ENCODE measurements at places on chromosomes 11 and 22. TPM values are rescaled to one million over a fixed set of nuclear protein-coding genes. Genes with fewer than 3 reads are reported as not detected.

The MIOX gene
- total RNA-seq = 1.4 TPM

The NRIP3 gene
- 1.1 TPM for total RNA-seq

The SPA17 gene
- total RNA-seq = 15.7 TPM

The JOSD1 gene
- 110 TPM for total RNA-seq

GRCh38 chr11:88515002-88515401, 177.5 kb upstream of the CTSC start:
- DNase-seq = no peak

DNA sequence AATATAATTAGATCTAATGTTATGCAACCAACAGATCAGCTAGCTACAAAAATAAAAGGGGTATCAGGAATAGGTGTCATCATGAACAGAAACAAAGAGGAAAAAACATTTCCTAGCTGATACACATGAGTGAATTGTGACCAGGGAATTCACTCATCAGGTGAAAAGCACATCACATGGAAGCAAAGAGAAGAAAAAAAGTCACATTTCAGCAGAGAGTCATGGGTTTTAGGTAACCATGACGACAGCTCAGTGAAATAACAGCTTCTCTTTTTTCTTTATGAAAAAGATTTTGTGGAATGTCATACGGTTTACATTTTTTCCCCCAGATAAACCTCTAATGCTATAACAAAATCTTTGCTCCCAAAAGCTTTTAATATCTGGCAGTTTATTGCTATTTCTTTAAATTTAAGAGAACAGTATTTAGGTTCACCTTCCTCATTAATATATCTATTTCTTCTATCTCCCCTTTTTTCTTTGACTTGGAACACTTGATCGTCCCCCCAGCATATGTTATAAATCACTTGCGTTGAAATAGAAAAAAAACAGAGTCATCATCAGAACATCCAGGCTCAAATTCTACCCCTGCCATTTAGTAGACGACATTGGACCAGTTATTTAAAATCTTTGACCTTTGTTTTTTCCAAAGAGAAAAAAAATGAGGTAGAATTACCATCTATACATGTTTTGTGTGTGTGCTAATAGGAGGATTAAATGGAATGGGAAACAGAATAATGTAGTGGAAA, 5.3 kb downstream of the TYR start:
- DNase-seq = no peak

GRCh38 chr22:39683639-39684038, 113.1 kb downstream of the CACNA1I start:
- DNase-seq = no peak

DNA sequence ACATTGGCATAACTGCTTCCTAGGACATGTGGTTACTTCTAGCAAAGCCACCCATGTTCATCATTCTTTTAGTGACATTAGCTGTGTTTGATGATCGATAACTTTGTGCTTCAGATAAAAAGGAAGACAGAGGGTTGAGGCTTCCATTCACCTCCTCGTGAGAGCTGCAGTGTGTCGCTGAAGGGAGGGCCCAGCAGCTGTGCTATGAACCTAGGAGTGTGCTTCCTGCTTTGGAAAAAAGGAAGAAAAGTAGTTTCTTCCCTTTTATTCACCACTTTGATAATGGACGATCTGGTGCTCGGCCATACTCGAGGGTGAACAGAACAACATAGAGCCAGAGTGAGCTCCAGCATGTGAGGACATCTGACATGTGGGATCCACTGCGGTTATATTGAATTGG, 6.1 kb upstream of the RFPL2 start:
- DNase-seq = no peak

GRCh38 chr11:78706551-78706950, 131.9 kb upstream of the NARS2 start:
- DNase-seq = no peak

DNA sequence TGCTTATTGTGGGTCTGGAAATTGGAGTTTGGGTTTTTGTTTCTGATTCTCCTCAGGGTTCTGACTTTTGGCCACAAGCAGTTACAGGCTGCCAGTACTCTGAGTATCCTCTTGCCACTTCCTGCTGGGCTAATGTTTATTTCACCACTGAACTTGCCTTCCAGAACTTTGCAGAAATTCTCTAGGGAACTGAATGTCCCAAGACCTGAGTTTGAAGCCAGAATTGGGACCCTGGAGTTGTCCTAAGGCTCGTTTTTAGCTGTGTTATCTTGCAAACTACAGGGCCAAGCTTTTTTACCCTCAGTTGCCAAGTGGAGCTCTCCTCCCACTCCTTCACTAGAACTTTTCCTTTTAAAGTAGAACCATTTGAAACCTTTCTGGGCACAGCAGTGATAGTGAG, 89.9 kb downstream of the FAT3 start:
- DNase-seq = no peak

GRCh38 chr22:33851821-33852384, 68.4 kb downstream of the LARGE1 start:
- peak; percentile 20 for DNase-seq

DNA sequence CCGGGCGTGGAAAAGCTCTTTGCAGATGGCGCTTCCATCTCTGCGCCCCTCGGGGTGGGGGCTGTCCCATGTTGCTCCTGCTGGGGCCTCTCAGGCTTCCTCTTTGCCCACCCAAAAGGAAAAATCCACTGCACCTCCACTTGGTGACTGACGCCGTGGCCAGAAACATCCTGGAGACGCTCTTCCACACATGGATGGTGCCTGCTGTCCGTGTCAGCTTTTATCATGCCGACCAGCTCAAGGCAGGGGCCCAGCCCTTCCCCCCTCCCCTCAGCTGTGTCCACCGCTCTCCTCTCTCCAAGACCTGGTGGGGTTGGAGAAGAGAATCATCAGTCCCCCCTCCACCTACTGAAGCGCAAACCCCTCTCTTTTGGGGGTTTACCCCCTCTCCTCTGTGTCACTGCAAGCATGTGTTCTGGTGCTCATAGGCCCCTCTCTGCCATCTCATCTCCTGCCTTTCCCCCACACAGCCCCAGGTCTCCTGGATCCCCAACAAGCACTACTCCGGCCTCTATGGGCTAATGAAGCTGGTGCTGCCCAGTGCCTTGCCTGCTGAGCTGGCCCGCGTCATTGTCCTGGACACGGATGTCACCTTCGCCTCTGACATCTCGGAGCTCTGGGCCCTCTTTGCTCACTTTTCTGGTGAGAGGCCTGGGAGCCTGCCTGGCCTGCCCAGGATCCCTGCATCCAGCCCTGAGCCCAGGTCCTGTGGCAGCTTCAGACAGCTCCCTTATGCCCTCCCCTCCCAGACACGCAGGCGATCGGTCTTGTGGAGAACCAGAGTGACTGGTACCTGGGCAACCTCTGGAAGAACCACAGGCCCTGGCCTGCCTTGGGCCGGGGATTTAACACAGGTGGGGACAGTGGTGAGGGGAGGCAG, 1.8 kb downstream of the LARGE2 start:
- DNase-seq = no peak

DNA sequence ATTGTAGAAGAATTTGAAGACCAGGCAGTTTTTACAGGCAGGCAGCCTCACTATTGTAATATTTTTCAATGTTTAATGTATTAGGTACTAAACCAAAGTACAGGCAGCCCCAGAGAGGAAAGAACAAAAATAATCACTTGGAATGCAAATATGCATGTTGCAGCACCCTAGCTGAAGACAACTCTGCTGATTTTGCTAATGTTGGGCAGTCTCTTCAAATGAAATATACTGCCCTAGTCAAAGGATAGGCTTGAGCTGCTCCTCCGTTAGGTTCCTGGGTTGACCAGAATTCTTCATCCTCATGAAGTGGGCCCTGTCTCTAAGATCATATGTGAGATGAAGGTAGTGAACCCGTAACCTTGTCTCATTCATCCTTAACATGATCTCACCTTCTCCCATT, 153.1 kb upstream of the DDI1 start:
- no peak for DNase-seq

DNA sequence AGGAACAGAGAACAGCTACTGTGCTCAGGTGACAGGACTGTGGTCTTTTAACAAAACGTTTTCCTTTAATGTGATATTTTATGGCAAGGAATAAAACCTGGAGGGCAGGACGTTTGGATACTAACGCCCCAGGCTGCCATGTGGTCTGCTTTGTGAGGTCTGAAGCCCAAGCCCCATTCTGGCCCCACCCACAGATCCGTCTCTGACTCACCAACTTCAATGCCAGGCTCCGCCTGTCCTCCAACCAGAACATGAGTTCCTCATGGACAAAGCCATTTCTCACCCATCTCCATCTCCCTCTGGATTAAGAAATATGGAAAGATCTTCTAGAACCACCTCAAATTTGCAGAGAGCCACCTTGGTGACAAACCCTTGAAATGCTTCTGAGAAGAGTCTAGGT, 148.8 kb downstream of the CRYBB2 start:
- DNase-seq = no peak

GRCh38 chr11:9357041-9357440, 27.4 kb upstream of the IPO7 start:
- no peak for DNase-seq

- no peak for DNase-seq
These were observed 304.8 kb downstream of the ST3GAL4 start for GRCh38 chr11:126660321-126660720.

DNA sequence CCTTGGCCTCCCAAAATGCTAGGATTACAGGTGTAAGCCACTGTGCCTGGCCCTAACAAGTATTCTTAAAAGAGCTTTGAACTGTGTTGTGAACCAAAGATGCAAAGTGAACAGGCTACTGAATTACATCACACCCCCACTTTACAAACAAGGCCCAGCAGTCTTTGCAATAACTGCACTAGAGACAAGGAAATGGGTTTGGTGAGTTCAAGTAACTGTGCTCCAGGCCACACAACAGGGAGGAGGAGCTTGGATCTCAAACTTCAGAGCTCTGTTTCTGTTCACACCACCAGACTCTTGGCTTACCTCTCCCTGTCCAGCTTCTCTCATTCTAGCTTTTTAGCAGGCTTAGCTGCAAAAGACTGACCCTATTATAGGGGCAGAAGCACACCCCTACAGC, 30.4 kb upstream of the RASL10A start:
- DNase-seq = peak; percentile 44

DNA sequence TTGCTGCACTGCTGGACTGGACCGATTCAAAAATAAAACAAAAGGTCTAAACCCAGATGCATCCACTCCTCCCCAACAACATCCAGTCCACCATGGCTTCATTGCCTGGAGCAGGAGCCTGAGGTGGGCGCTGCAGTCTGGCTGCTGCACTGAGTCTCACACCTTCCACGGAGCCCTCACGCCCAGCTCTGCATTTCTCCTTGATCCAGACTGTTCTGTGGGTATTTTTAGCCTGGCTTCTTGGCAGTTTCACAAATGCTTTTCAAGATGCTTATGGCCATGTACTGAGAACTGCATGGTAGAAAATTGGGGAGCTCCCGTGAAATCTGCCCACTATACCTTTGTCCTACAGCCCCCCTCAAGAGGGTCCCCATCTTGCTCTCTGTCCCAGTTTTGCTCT, 53.3 kb upstream of the JAM3 start:
- no peak for DNase-seq

Measured in PC-9 (cell line).